Bronchial smooth muscle cell (primary cell): ENCODE measurements at places on chromosomes 2 and 18. TPM values are rescaled to one million over a fixed set of nuclear protein-coding genes. Genes with fewer than 3 reads are reported as not detected.

The TEX44 gene
- not detected in 2 replicates for total RNA-seq

The PROKR1 gene
- total RNA-seq: not detected in 2 replicates

The CXCR1 gene
- not detected in 2 replicates for total RNA-seq

The LTBP1 gene
- total RNA-seq: 715 and 836 TPM in 2 replicates

The C2orf66 gene
- total RNA-seq: under 0.01 TPM in 1 of 2 replicates, not detected in the other

The MOGAT1 gene
- not detected in 2 replicates for total RNA-seq

The MAP2 gene
- total RNA-seq: 0.47 and 0.60 TPM in 2 replicates
